IMR-90 (cell line): ENCODE measurements at places on chromosomes 16 and 17.

GRCh38 chr17:10089196-10089804, 109.1 kb downstream of the GAS7 start:
- peak; percentile 36 for DNase-seq

GRCh38 chr16:24610416-24610755, 71.0 kb downstream of the RBBP6 start:
- DNase-seq = peak; percentile 1

DNA sequence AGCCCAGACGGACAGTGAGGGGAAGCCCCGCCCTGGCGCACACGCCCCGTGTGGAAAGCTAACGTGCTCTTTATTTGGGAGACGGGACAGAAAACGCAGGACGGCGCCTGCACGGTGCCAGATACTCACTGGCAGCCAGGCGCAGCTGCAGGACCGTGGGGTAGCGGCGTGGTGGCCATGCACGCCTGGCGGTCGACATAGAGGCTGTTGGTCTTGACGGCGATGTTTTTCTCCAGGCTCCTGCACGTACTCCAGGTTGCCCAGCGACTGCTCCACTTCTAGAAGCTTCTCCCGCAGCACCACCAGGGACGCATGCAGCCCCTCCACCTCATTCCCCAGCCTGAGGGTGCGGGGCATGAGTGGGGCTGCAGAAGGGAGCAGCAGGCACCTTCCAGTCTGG, 5.1 kb upstream of the C1QTNF8 start:
- DNase-seq = no peak

GRCh38 chr16:22139008-22139407, 23.3 kb upstream of the SDR42E2 start:
- no peak for DNase-seq

GRCh38 chr17:1168533-1169220, 11.1 kb downstream of the ABR start:
- DNase-seq = no peak

DNA sequence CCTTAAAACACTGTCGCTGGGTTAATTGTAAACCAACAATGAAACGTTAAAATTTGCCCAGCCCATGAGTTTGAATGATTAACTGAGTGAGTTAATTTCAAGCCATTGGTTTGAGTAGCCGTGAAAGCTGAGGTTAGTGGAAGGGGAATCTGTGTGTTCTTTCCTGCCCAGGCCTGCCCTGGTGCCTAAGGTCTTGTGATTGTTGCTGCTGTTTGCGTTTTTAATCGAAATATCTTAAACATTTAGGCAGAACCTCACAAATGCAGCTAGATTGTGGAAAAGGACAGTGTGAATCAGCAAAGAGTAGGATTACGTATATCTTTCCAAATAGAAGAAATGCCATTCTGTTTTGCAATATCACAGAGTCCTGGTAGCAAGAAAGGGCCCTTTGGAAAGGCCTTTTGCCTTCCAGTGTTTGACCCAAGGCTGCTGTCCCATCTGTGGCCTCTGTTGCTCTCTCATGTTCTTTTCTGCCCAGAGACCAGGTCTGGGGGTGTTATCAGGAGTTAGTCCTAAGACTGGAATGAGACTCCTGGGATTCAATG, 113.8 kb downstream of the MSI2 start:
- peak; percentile 88 for DNase-seq

- peak; percentile 49 for DNase-seq
These were observed 95.7 kb downstream of the WNT3 start for GRCh38 chr17:46722662-46723285.

DNA sequence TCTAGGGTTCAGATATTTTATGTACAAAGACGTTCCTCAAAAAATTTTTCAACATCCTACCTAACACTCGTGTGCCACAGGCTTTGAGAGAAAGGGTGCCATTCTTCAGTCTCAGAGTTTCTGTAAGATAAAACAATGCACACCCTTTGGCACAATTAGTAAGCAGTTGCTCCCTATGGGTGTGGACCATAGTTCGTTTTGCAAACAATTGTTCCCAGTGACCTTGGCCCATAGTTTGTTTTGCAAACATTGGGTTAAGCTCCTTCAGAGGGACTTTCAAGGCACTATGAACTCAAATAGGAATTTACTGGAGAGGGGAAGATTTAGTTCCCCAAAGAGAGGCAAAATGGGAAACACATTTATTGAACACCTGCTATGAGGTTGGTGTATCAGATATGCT, 220.3 kb upstream of the CA10 start:
- DNase-seq = no peak

GRCh38 chr17:4980644-4981216, 6.7 kb downstream of the CAMTA2 start:
- peak; percentile 46 for DNase-seq

GRCh38 chr17:83200231-83200699, 120.9 kb downstream of the METRNL start:
- DNase-seq = peak; percentile 26

- DNase-seq = peak; percentile 68
These were observed 9.9 kb upstream of the CCL5 start for GRCh38 chr17:35889818-35890773.

GRCh38 chr17:48961516-48962233, 6.7 kb downstream of the GIP start:
- DNase-seq = peak; percentile 63

GRCh38 chr16:8943966-8944759, 19.5 kb downstream of the USP7 start:
- no peak for DNase-seq

DNA sequence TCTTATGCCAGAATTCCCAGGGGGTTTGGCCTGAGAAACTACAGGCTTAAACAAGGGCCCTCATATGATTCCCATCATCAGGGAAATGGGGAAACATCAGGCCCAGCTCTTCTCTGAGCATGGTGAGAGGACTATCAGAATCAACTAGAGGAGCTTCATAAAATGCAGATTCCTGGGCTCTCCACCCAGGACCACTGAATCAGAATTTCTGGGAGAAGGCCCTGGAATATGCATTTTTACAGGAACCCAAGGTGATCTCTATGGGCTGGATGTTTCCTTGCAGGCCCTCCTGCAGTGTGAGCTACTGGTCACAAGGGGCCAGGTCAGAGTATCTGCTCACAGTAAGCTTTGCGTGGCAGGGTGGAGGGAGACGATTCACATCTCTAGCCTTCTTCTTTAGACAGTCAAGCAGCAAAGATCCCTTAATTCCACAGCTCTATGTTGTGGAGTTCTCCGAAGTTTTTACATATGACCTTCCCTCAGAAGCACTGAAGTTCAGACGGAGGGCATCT, 38.8 kb upstream of the HOXB13 start:
- no peak for DNase-seq

- no peak for DNase-seq
These were observed 21.5 kb downstream of the MARF1 start for GRCh38 chr16:15621456-15621855.

DNA sequence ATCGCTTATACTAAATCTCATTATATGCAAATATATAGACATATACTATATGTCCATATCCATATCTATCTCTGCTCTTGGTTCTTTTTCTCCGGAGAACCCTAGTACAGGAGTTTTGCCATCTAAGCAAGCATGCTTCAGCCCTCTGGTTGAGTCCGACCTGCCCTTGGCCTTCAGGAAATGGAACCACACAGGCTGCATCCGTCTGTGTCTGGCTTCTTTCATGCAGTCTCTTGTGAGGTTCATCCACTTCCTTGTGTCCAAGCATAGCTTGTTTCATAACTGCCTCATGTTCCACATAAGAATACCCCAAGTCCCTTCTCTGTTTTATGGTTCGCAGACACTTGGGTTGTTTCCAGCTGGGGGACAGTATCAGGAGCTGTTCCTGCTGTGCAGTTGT, 16.8 kb downstream of the SNX20 start:
- DNase-seq = no peak

GRCh38 chr16:65114527-65114926, 7.3 kb downstream of the CDH11 start:
- no peak for DNase-seq

DNA sequence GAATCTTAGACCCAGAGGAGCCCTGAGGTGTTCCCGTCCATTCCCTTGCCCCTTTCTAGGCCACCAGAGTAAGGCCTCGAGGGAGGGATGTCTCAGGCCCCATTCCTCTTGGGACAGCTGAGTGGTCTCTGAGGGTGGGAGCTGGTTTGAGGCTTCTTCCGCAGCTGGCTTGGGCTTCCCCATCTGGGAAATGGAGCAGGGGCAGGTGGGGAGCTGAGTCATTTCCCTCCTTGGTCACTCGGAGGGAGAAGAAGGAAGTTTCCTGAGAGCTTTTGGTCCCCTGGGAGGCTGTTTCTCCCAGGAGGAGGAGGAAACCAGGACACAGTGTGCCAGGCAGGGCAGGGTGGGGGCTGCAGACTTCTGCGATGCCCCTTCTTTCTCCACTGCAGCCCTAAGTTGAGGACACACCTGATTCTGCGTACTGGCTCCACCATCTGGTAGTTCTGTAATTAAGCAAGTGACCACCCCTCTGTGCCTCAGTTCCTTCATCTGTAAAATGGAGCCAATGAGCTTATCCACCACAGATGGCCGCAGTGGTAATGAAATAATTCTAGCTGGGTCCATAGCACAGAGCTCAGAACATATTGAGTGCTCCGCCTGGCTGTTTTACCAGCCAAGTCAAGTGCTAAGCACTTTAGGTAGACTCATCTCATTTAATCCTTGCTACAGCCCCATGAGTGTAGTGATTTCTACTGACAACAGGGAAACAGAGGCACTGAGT, 1.6 kb upstream of the KCNJ12 start:
- no peak for DNase-seq
